SK-N-SH (cell line): ENCODE measurements at places on chromosomes 2 and 18. TPM values are rescaled to one million over a fixed set of nuclear protein-coding genes. Genes with fewer than 3 reads are reported as not detected.

DSG1 gene
- polyA plus RNA-seq: 0.02 TPM in 1 of 2 replicates, not detected in the other

DNA sequence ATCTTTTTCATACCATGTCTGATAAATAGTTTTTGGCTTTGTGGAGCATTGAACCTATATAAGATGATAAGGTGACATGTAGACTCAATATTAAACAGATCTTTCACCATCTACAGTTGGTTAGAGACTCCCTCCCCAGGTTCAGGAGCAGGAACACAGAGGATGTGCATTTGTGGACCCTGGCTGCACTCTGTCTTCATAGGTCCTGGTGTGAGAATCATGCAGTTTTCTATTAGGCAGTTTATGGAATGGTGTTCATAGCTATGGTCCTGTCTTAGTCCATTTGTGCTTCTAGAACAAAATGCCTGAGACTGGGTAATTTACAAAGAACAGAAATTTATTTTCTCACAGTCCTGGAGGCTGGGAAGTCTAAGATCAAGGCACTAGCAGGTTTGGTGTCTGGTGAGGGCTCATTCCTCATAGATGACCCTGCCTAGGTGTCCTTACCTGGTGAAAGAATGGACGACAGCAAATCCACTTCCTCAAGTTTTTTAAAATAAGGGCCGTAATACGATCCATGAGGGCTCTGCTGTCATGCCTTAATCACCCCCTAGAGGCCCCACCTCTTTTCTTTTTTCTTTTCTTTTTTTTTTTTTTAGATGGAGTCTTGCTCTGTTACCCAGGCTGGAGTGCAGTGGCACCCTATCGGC is 35.3 kb upstream of the FAM98A start:
- peaks cover under 1% of the 10 kb centered on the region; the same call in 1 of the 2 replicates for H3K27me3 ChIP-seq
- H3K27ac ChIP-seq: no peak overlapping the region
- no peak for DNase-seq
- H3K4me3 ChIP-seq: no peak overlapping the region
- H3K4me1 ChIP-seq: no peaks in the 10 kb centered on the region
- H3K36me3 ChIP-seq: no peaks in the 10 kb centered on the region

DNA sequence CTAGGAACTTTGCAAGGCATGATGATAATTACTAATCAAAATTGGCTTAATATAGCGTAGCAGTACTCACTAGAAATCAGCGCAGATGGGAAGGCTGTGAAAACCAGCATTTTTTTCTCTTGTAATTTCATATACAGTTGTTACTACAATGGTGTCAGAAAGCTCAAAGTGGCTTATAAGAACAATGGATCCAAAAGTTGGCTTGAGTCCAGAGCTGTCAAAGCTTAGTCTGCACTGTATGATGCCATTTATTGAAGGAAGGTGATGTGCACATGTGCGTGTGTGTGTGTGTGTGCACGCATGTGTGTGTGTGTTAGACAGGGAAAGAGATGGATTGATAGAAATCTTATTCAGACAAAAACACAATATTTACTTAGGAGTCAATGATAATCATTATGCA is 341.3 kb downstream of the TGIF1 start:
- H3K36me3 ChIP-seq: no peaks in the 10 kb centered on the region
- peaks cover 5% of the 10 kb centered on the region; the same call in 1 of the 2 replicates for H3K4me1 ChIP-seq
- H3K27me3 ChIP-seq: no peaks in the 10 kb centered on the region
- no peak for DNase-seq

GRCh38 chr2:118591223-118591622 is 256.2 kb downstream of the EN1 start:
- H3K36me3 ChIP-seq: no peaks in the 10 kb centered on the region
- H3K4me1 ChIP-seq: no peaks in the 10 kb centered on the region
- DNase-seq: no peak

GRCh38 chr2:182018218-182018617 is 32.6 kb downstream of the PPP1R1C start:
- no peaks in the 10 kb centered on the region for H3K27me3 ChIP-seq
- H3K36me3 ChIP-seq: no peaks in the 10 kb centered on the region
- H3K4me3 ChIP-seq: no peak overlapping the region
- no peaks in the 10 kb centered on the region for H3K4me1 ChIP-seq

RNF125 gene
- polyA plus RNA-seq: 0.05 and 0.06 TPM in 2 replicates

DNA sequence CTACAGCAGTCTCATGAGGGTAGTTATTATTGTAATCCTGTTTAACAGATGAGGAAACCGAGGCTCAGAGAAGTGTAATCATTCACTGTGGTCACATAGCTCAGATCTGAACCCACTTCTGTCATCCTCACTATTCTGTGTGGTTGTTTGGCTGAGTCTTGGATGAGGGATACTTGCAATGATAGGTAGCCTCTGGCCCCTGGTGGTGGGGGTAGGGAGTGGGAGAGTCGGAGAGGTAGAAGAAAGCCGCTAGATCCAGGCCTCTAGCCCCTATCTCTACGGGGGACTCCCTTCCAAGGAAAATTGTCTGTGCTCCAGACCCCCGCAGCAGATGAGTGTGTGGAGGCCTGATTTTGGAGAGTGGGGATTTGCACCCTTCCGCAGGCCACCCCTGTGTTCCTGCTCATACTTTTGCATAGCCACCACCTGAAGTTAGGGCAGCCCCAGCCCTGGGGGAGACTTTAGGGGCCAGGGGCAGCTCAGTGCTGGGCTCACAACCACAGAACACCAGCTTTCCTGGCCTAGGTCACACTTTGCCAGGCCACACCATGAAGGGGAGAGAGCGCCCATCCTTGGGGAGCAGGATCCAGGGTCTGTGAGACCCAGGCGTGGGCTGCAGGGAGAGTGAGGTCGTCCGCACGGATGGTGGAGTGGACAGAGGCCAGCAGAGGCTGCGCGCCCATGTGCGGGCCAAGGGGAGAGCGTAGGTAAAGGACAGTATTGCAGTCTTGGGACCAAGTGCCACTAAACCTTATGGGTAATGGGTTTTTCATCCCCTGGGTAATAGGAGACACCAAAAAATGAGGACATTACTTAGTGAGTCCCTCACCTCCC is 148.2 kb downstream of the GLI2 start:
- H3K4me3 ChIP-seq: no peak overlapping the region
- no peaks in the 10 kb centered on the region for H3K27me3 ChIP-seq
- no peak for DNase-seq
- H3K4me1 ChIP-seq: peaks cover 46% of the 10 kb centered on the region
- no peaks in the 10 kb centered on the region for H3K36me3 ChIP-seq
- H3K27ac ChIP-seq: no peak overlapping the region

- no peak overlapping the region for H3K27ac ChIP-seq
- H3K36me3 ChIP-seq: no peaks in the 10 kb centered on the region
- H3K4me1 ChIP-seq: peaks cover 3% of the 10 kb centered on the region
- H3K4me3 ChIP-seq: no peak overlapping the region
- no peak for DNase-seq
Observed at GRCh38 chr2:142586693-142587580, 290.5 kb upstream of the KYNU start.

- no peak for DNase-seq
- no peaks in the 10 kb centered on the region for H3K27me3 ChIP-seq
- no peaks in the 10 kb centered on the region for H3K36me3 ChIP-seq
Observed at GRCh38 chr2:212902421-212902820, 249.0 kb downstream of the IKZF2 start.

- H3K4me3 ChIP-seq: 0 out of 2 replicates have a peak overlapping the region, but pooled peaks have one; percentile 13
- peak; percentile 56 for DNase-seq
- H3K27ac ChIP-seq: no peak overlapping the region
- peaks cover 12% of the 10 kb centered on the region; the same call in 1 of the 2 replicates for H3K4me1 ChIP-seq
- no peaks in the 10 kb centered on the region for H3K27me3 ChIP-seq
Observed at GRCh38 chr2:96527286-96528005, 9.1 kb upstream of the ARID5A start.

DSG3 gene
- 0.02 TPM in 1 of 2 replicates, not detected in the other for polyA plus RNA-seq

AQP12A gene
- polyA plus RNA-seq: not detected in 2 replicates

DNA sequence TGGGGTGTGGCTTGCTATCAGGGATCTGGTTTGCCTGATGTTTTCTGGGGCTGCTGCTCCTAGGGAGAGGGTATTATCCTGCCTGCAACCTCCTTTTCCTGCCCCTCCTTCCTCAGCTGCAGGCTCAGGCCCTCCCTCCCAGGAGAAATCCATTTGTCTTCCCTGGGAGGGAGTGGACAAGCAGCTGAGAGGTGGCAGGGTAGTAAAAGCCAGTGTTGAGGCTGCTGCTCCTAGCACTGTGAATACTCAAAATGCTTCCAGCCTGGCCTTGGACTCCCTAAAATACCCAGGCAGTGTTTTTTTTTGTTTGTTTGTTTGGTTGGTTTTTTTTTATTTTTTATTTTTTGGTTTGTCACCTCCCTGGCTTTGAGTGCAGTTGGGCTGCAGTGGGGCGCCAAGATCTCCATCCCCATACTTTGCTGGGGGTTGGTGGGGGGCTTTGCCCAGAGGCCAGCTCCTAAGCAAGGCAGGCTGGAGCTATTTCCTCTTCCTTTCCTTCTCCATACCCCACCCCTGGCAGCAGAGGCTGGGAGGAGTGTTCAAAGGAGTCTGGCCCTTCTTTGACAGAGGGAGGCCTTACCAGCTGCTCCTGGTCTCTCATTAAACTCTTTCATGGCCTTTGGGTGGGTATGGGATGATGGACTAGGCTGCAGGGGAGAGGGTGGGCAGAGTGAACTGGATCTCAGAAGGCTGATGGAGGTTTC is 13.6 kb downstream of the HOXD3 start:
- H3K27me3 ChIP-seq: no peaks in the 10 kb centered on the region
- no peak overlapping the region for H3K27ac ChIP-seq
- no peak overlapping the region for H3K4me3 ChIP-seq
- peaks cover 14% of the 10 kb centered on the region; the same call in 1 of the 2 replicates for H3K4me1 ChIP-seq

FHL2 gene
- 31.7 and 33.1 TPM in 2 replicates for polyA plus RNA-seq

DNA sequence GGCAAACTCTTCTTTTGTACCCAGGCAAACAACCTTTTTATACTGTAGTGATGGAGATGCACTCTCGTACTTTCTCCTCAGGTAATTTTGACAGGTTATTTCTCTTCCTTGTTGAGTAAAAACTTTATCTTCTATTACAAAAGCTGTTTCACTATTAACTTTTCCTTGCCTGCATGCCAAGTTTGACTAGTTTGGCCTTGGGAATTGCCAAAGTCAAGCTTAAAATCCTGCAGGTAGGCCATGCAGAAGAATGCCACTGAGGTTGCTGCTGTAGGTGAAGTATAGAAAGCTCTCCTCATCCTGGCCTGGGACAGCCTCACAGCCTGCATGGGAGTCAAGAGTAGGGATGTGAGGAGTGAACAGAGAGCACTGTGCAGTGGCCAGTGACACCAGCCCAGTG is 1293.5 kb upstream of the CHAC2 start:
- DNase-seq: no peak
- H3K36me3 ChIP-seq: no peaks in the 10 kb centered on the region
- no peak overlapping the region for H3K27ac ChIP-seq
- no peaks in the 10 kb centered on the region for H3K27me3 ChIP-seq

GRCh38 chr18:75859533-75859932 is 432.0 kb upstream of the SMIM21 start:
- no peaks in the 10 kb centered on the region for H3K27me3 ChIP-seq
- no peak for DNase-seq
- H3K4me3 ChIP-seq: no peak overlapping the region
- H3K4me1 ChIP-seq: no peaks in the 10 kb centered on the region

DNA sequence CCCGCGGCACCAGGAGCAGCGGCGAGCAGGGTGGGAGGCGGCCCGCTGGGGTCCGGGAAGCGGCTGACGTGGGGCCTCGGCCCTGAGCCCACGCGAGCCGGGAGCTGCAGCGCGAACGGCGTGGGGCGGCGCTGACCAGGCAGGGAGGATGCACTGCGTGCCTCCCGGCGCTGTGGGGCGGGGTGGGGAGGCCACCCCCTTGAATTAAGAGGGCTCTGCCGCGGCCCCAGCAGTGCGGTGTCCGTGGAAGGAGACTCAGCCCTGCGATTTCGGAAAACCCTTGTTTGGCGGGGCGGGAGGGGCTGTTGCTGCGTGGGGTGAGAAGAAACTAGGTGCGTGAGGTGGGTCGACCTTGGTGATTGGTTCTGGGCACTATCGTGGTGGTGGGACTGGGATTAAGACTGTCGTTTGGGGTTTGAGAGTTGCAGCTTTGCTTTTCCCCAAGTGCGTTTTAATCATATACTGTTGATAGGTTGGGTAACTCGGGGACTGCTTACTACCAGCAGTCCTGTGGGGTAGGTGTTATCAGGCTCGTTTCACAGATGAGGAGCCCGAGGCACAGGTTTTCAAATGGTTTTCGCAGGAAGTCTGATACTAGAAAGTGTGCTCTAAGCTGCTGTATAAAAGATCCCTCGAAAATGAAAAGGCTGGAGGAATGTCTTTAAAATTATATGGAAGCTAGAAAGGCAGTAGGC is 722 bp downstream of the ACSL3 start:
- no peaks in the 10 kb centered on the region for H3K36me3 ChIP-seq
- no peaks in the 10 kb centered on the region for H3K27me3 ChIP-seq
- DNase-seq: peak; percentile 74
- peak overlapping the region; percentile 95 for H3K4me3 ChIP-seq
- peak overlapping the region; percentile 68 for H3K27ac ChIP-seq

- DNase-seq: no peak
- no peaks in the 10 kb centered on the region; the same call in 1 of the 2 replicates for H3K4me1 ChIP-seq
- H3K4me3 ChIP-seq: no peak overlapping the region
- H3K36me3 ChIP-seq: peaks cover 38% of the 10 kb centered on the region
- no peak overlapping the region for H3K27ac ChIP-seq
Observed at GRCh38 chr2:177476897-177477296, 84.3 kb downstream of the AGPS start.

EVX2 gene
- polyA plus RNA-seq: not detected in 2 replicates

DNA sequence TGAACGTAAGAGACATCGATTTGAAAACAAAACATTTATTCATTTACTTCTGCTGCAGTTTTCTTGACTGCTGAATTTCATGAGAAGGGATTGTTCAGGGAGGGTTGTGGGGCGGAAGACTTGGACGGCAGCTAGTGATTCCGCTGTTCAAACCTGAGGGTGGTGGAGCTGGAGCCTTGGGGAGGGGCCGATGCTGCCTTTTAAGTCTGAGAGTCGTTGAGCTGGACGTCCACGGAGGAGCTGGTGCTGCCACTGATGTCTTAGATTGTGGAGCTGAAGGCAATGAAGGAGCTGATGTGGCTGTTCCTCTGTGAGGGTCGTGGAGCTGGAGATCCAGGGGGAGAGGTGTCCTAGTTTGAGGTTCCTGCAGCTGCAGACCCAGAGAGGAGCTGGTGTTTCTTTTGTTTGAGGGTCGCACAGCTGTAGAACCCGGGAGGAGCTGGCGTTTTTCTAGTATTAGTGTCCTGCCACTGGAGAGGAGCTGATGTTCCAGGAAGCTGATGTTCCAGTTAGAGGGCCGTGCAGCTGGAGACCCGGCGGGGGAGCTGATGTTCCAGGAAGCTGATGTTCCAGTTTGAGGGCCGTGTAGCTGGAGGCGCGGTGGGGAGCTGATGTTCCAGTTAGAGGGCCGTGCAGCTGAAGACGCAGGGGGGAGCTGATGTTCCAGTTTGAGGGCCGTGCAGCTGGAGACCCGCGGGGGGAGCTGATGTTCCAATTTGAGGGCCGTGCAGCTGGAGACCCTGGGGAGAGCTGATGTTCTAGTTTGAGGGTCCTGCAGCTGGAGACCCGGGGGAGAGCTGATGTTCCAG is 150.9 kb downstream of the RTP5 start:
- no peaks in the 10 kb centered on the region for H3K36me3 ChIP-seq
- H3K4me3 ChIP-seq: no peak overlapping the region
- H3K27me3 ChIP-seq: peaks cover 10% of the 10 kb centered on the region; the same call in 1 of the 2 replicates
- H3K4me1 ChIP-seq: no peaks in the 10 kb centered on the region
- no peak overlapping the region for H3K27ac ChIP-seq
